ENCODE measurements at places on chromosomes 16 and 17. TPM values are rescaled to one million over a fixed set of nuclear protein-coding genes. Genes with fewer than 3 reads are reported as not detected.
A peak's percentile ranks its signal among the peaks of the same experiment; 100 is the strongest.

Gene UQCRC2
- total RNA-seq: 1,014 TPM

- no peak for DNase-seq
Measured at GRCh38 chr16:68470461-68471150, 22.3 kb upstream of the SMPD3 start.

DNA sequence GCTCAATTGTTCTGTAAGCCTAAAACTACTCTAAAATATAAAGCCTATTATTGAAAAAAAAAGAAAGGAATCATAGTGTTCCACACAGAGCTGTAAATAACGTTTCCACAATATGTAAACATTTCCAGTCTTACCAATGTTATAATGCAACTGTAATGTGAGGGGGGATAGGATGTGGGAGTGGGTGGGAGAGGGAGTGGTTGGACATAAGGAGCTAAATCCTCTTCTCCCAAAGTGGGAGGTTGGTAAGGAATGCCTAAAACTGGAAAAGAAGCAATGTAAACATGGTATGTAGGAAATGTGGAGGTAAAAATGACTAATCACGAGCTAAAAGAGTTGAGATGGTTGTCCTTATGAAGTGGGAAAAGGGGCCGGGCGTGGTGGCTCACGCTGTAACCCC lies 17.6 kb upstream of the SBK1 start:
- no peak for DNase-seq

GRCh38 chr17:28792877-28793661 lies 49.3 kb downstream of the TRAF4 start:
- DNase-seq: no peak

DNA sequence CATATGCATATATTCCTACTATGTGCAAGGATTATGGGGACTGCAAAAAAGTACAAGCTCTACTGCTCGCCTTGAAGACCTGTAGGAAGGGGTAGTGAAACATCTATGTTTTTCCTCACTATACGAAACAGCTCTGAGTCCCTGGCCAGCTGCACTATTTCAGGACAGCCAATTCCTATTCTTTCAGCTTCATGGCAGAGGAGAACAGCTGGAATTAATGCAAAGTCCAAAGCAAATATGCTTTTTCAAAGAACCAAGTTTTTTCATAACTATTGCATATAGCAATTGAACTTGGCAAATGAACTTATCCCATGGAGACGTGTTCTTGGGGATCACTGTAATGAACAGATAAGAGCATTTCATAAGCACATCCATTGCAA lies 122.3 kb downstream of the SPACA3 start:
- DNase-seq: no peak

DNA sequence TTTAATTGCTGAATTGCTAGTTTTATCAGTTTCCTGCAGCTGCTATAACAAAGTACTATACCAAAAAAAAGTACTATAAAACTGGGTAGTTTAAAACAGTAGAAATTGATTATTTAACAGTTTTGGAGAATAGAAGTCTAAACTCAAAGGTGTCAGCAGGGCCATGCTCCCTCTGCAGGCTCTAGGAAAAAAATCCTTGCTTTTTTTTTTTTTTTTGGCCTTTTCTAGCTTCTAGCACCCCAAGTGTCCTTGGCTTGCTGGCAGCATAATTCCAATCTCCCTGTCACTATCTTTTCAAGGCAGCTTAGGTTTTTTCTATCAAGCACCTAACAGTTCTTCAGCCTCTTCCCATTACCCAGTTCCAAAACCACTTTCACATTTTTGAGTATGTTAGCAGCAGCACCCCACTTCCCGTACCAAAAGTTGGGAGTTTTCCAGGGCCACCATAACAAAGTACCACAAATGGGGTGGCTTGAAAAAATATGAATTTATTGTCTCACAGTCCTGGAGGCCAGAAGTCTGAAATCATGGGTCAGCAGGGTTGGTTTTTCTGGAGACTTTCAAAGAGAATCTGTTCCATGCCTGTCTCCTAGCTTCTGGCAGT lies 37.4 kb downstream of the BPTF start:
- DNase-seq: no peak

GRCh38 chr16:15041271-15042004 lies 14.4 kb downstream of the NTAN1 start:
- DNase-seq: peak; percentile 90

GRCh38 chr16:63415014-63415413 lies 1378.8 kb upstream of the CDH8 start:
- DNase-seq: no peak
